ENCODE measurements at places on chromosomes 11 and 22. TPM values are rescaled to one million over a fixed set of nuclear protein-coding genes. Genes with fewer than 3 reads are reported as not detected.

GDPD4 gene
- total RNA-seq: not detected

UPK2 gene
- total RNA-seq: not detected

LINC01488 gene
- not detected for total RNA-seq

MMP13 gene
- total RNA-seq: not detected

IGSF22 gene
- 0.18 TPM for total RNA-seq

ALX4 gene
- total RNA-seq: not detected

YAP1 gene
- 22.0 TPM for total RNA-seq

OTOG gene
- not detected for total RNA-seq

SPDYC gene
- total RNA-seq: not detected

CTSW gene
- total RNA-seq: 2.2 TPM

CREB3L1 gene
- total RNA-seq: 21.0 TPM

HORMAD2 gene
- total RNA-seq: not detected

GRIA4 gene
- total RNA-seq: not detected

DNA sequence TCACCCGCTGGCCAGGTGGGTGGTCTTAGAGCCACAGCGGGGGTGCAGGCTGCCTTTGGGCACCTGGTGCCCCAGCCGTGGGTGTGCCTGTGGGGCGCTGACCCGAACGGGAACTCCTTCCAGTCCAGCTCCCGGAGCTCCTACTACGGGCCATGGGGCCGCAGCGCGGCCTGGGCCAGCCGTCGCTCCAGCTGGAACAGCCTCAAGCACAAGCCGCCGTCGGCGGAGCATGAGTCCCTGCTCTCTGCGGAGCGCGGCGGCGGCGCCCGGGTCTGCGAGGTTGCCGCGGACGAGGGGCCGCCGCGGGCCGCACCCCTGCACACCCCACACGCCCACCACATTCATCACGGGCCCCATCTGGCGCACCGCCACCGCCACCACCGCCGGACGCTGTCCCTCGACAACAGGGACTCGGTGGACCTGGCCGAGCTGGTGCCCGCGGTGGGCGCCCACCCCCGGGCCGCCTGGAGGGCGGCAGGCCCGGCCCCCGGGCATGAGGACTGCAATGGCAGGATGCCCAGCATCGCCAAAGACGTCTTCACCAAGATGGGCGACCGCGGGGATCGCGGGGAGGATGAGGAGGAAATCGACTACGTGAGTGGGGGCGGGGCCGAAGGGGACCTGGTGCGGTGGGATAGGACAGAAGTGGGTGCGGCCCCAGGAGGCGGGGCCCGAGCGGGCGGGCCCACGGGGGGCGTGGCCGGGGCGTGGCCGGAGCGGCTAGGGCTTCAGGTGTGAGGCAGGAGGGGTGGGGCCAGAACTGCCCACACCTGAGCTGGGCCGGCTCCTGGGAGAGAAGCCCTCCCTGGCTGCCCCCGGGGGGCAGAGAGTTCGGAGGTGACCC is 91.5 kb downstream of the CACNA1I start:
- peak; percentile 37 for DNase-seq

- DNase-seq: no peak
Observed at GRCh38 chr11:35629914-35630313, 11.7 kb downstream of the FJX1 start.

DNA sequence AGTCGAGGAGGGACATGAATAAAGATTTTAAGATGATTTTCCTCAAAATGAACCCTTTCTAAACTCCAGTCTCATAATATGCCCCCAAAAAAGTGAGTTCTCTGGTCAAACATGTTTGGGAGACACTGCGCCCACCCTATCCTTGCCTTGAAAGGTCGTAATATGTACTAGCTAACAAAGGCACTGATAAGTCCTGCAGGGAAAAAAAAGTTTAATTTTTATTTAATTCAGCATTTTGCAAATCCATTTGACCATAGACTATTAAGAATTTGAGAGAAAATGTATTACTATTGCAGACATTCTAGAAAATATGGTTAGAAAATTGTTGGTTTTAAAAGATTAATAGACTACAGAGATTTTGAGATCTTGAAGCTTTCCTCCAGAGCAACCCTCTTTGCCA is 120.6 kb upstream of the ASPHD2 start:
- DNase-seq: no peak

DNA sequence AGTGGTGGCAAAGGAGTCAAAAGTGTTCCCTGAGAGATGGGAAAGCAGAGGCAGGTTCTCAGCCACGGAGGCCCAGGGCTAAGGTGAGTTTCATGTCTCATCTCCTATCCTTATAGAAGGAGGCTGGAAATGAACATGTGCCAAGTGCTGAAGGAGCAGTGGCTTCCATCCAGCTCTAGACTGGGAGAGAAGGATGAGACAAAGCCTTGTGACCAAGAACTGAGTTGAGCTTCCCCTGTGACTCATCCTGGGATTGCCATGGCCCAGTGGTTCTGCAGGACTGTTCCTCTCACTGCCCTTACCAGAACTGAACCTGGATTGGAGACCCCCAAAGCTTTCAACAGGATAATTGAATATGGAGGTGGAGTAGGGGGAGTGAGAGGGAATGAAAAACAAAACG is 16.7 kb upstream of the OR9Q1 start:
- no peak for DNase-seq

GRCh38 chr11:61526956-61527731 is 18.6 kb downstream of the LRRC10B start:
- peak; percentile 52 for DNase-seq

GRCh38 chr22:37498289-37498909 is 12.2 kb upstream of the MFNG start:
- peak; percentile 71 for DNase-seq

GRCh38 chr11:66888282-66888681 is 31.4 kb downstream of the LRFN4 start:
- no peak for DNase-seq

- DNase-seq: no peak
Observed at GRCh38 chr11:115695677-115696364, 191.6 kb upstream of the CADM1 start.

DNA sequence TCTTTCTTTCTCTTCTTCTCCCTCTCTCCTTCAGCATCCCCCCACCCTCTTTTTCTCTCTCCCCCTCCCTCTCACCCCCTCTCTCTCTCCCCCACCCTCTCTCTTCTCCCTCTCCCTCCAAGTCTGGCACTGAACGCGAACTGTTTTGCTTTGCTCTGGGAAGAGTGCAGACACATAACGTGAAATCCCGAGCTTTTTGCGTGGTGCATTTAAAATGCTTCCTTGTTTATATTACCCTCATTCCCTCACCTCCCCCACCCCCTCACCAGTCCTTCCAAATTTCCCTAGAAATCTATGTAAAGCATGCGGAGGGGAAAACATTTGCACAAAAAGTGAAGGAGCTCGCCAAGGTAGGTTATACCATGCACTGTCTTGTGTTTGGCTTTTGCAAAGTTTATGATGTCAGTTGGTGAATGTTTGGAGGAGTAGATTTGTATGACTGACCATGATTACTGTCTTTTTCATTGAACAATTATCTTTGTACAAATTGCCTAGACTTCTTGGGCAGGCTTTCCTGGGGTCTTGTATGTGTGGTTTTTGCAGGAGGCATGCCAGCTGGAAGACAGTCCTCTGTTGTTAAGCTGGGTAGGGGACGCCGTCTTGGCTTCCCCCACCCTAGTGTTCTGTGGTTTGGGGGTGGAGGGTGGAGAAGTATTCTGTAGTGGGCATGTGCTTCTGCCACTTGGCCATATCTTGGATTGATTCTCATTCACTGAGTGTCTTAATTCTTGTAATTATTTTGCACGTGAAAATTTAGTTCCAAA is 123.7 kb upstream of the HSD17B12 start:
- DNase-seq: no peak

GRCh38 chr11:24779791-24780190 is 282.9 kb downstream of the LUZP2 start:
- peak; percentile 6 for DNase-seq

DNA sequence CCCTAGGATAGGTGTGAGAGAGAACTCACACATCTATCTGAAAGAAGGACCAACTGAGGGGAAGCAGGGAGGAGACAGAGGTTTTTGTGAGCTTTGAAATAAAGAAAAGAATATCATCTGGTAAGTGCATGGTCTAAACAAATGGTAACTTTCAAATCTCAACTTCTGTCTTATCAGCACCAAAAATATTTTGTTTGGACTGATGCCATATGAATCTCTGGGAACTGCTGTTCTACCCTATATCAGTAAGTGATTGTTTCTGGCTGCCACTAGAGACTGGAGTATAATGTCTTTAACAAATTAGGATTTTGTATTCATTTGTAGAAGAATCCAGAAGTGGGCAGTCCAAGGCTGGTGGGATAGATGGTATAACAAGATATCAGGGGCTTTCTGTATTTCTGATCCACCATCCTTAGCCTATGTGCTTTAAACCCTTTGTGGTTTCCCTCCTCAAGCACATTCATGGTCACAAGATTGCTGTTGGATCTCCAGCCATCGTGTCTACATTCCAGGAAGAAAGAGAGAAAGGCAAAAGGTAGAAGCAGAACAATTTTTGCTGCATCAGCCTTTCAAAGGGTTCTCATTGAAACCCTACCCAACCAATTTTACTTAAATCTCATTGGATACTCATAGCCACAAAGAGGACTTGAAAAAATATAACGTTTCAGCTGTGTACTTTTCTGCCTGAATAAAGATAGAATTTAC is 4.7 kb downstream of the HEPHL1 start:
- DNase-seq: no peak

- no peak for DNase-seq
Observed at GRCh38 chr22:23107487-23108248, 34.1 kb downstream of the RSPH14 start.

GRCh38 chr11:646214-646613 is 9.1 kb downstream of the DRD4 start:
- DNase-seq: no peak

GRCh38 chr22:23657727-23658126 is 25.6 kb upstream of the DRICH1 start:
- no peak for DNase-seq

DNA sequence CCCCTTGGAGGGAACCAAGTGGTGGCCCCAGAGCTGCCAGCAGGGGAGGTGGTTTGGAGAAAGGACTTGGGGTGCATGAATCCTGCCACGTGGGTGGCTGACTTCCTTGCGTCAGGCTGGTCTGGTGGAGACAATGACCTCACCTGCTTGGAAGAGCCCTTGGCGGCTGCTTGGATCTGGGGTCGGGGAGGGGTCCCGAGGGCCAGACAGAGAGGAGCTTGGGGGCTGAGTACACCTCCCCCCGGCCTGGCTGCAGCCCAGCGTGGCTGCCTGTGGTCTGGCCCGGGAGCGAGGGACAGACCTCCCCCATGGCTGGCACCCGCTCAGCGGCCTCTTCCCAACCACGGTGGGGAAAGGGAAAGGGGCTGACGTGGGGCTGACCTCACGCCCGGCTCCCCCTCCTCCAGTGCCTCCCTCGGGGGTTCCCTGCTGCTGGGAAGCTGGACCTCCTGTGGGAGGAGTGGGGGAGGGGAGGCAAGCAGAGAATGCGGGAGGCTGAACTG is 13.8 kb downstream of the LIF start:
- DNase-seq: no peak

DNA sequence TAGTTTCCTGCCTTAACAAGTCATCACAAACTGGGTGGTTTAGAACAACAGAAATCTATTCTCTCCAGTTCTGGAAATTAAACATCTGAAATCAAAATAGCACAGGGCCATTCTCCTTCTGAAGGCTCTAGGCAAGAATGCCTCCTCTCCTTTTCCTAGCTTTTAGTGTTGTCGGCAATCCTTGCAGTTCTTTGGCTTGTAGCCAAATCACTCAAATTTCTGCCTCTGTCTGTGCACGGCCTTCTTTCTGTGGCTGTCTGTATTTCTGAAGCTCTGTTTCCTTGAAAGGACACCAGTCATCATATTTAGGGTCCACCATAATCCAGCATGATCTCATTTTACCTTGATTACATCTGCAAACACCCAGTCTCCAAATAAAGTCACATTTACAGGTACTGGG is 795.5 kb downstream of the METTL15 start:
- DNase-seq: peak; percentile 27

DNA sequence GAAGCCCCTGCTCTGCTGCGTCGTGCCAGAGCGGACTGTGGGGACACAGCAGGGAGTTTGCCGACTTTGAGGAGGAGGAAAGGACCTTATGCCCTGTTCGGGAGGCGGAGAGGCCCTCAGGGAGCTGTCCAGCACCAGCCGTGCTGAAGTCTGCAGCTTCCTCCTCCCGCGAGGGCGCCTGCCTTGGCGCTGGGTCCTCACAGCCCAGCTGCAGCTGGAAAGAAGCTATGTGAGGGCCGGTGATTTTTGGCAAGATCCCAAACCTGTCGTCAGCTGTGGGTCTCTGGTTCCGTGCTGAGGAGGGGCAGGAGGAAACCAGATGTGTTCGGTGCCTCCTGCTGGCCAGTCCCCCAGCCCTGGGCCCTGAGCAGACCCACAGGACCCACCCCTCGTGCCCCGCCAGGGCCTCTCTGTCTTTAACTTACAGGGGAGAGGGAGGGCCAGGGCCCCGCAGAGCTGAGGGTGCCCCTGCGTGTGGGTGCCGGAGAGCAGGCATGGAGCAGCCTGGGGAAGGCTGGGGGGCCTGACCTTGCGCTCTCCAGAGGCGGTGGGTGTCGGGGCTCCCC is 12.0 kb downstream of the BRSK2 start:
- DNase-seq: peak; percentile 93

GRCh38 chr11:117862019-117862725 is 14.3 kb downstream of the FXYD6 start:
- DNase-seq: peak; percentile 35

DNA sequence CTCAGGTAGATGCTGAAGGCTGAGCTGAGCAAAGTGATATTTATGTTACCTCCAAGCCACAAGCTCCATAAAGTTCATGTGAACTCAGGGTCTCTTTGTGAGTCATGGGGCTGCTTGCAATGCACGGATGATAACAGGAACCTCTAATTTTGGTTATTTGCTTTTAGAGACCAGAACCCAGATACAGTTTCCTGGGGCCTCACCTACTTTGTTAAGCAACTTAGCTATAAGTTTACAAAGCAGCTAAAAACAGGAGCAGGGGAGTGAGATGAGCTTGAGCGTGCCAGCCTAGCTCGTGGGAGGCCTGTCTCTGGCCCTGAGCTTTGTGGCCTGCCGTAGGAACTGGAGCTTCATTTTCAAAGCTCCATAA is 29.2 kb downstream of the SREBF2 start:
- DNase-seq: no peak

GRCh38 chr11:64321026-64321425 is 3.1 kb downstream of the PRDX5 start:
- DNase-seq: no peak

- no peak for DNase-seq
Observed at GRCh38 chr22:22700631-22701030, 56.2 kb downstream of the GGTLC2 start.

Data from stomach (tissue), 19 donors.